ENCODE measurements at places on chromosomes 2 and 18.

GRCh38 chr2:28629910-28630309, 121.7 kb upstream of the PPP1CB start:
- no peak for DNase-seq

DNA sequence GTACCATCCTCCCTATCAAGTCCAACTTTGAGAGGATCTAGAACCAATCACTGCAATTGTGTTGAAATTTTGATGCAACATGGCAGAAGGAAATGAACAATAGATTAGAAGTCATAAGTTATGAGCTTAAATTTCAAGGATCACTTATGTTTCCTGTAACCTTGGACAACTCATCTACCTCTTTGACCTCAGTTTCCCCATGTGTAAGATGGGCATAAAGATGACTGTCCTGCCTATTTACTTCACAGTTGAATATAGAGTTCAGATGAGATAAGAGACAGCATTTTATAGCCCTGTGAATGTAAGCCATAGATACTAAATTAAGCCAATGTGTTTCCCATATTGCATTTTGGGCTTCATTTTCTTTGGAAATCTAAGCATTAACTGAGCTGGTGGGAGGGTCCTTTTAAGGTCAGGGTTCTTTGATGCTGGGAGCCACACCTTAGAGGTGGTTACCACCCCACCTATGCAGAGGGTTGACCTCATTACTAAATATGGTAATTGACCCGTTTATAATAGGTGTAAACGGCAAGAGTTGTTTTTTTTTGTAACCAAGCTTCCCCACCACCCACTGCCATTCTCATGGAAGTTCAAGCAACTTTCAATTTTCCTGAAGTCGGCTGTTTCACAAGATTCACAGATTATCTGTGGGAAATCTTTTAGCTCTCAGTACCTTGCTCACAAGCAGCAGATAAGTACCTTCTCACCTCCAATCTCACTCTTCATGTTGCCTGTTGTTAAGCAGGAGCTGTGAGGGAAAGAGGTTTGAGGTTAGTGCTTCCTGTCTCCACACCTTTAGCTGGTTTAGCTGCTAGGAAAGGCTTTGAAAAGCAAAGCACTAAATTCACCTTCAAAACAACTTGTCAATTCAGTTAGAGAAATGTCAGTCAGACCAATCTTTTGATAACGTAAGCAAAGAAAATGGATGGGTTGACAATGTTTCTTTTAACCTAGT, 13.3 kb downstream of the CD28 start:
- peak; percentile 72 for DNase-seq

DNA sequence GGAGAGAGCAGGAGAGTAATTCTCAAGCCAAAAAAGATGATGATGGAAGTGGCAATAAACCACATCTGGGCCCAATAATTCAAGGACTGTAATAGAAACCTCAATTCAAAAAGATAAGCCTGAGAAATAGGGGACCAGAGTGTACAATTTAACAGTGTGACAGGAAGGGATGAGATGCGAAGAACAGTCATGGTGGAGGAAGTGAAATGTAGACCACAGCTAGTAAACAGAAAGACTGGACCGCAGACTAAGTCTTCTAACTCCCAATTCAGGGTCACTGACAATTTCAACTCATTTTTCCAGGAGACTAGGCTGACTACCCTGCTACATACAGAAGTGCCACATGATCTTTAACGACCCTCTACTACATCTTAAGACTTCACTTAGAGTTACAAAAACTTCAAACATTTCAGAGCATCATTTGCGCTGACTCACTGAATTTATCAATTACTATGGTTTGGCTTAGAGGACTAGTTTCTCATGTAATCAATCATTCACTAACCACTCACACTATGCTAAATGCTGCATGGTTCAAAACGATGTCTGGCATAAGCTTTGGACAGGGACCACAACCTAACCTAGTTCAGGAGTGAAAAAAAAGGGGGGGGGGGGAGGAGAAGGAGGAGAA, 9.0 kb downstream of the CUL3 start:
- DNase-seq: peak; percentile 16

GRCh38 chr18:64474255-64474654, 325.4 kb upstream of the LINC00305 start:
- no peak for DNase-seq

DNA sequence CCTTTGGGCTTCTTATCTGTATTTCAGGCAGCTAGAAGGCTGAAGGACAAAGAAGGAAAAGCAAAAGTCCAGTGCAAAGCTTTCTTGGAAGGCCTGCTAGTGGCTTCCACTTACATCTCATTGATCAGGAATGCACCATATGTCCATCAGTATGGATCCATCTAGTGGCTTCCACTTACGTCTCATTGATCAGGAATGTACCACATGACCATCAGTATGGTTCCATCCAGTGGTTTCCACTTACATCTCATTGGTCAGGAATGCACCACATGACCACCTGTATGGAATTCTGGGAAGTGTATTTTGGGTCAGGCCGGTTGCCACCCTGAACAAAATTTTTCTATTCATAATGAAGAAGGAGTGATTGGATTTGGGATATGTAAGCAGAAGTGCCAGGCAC, 70.6 kb downstream of the LYPD6 start:
- no peak for DNase-seq

DNA sequence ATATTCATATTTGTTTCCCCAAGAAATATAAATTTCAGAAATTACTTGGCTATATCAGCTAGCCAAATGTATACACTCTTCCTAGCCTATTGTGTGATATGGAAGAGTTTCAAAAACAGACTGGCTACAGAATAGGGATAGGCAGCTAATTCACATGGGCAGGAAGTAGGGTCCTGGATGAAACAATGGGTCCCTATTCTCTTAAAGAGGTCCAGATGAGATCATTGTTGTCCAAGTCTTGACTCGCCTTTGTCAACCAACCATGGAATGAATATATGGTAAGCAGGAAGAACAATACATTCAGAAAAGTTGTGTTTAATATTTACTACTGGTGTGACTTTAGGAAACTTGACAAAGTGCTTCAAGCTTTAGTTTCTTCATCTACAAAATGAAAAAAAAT, 319.9 kb downstream of the NBAS start:
- no peak for DNase-seq

- DNase-seq: peak; percentile 42
Measured at GRCh38 chr2:97712693-97713295, 582 bp upstream of the ZAP70 start.

GRCh38 chr2:232351686-232352510, 26.7 kb upstream of the ALPP start:
- no peak for DNase-seq

- no peak for DNase-seq
Measured at GRCh38 chr18:48629730-48630324, 91.0 kb downstream of the CTIF start.

DNA sequence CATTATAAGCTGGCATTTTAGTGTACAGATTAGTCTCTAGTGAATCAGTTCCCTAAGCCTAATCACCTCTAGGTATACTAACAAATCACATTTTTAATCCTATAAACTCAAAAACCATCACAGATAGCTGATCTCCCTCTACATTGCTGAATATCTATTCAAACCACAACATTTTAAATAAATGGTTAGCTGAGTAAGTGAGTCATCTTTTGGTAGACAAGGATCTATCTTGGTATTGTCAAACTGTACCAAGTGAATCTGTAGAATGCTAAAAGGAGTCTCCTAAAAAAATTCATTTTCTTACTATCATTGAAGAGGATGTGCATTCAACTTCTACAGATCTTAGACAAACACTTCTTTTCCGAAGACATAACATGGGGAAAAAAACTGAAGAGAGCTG, 40.7 kb downstream of the INO80D start:
- no peak for DNase-seq

GRCh38 chr2:197211881-197212342, 98.7 kb downstream of the ANKRD44 start:
- peak; percentile 52 for DNase-seq

DNA sequence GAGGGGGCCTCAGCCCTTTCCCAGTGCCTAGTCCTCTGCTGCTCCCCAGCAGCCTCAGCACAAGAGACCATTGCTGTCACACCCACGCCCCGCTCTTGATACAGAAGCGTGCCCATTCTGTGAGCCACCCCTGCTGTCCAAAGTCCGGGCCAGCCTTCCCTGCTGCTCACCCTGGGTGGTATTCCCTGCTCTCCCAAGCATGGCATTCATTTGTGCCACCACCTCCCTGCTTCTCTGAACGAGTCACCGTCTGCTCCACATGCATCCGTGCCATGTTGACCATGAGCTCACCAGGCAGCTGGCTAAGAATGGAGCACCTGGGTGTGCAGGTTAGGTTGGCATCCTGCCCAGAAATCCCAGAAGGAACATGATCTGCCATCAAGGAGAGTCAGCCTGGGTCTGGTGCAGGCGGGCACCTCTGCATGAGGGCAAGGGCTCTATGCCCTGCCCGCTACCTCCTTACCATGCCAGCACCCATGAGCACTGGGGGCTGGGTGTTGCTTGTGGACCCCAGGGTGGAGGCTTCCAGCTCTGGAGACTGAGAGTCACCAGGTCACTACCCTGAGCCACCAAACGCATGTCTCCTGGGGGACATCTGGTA, 63.0 kb downstream of the TWIST2 start:
- no peak for DNase-seq

- no peak for DNase-seq
Measured at GRCh38 chr2:236852977-236853374, 232.7 kb upstream of the COPS8 start.

GRCh38 chr2:208036357-208036756, 11.0 kb upstream of the PLEKHM3 start:
- DNase-seq: no peak

- no peak for DNase-seq
Measured at GRCh38 chr18:44802508-44802907, 121.8 kb downstream of the SETBP1 start.

DNA sequence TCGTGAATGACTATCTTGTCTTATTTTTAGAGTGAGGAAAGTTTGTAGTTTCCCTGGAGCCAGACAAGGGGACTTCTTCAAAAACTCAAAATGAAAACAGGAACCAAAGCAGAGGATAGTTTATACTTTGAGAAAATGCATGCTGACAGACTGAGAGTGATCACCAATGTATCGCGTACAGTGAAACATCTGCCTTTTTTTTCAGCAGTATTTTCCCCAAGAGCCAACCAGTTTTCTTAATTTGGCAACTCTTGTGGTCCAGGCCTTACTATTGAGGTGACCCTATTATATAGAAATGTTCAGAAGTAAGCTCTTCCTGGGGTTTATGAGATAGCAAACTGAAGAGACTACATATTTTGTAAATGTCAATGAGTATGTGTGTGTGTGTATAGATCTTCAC, 153.7 kb upstream of the VRK2 start:
- no peak for DNase-seq

DNA sequence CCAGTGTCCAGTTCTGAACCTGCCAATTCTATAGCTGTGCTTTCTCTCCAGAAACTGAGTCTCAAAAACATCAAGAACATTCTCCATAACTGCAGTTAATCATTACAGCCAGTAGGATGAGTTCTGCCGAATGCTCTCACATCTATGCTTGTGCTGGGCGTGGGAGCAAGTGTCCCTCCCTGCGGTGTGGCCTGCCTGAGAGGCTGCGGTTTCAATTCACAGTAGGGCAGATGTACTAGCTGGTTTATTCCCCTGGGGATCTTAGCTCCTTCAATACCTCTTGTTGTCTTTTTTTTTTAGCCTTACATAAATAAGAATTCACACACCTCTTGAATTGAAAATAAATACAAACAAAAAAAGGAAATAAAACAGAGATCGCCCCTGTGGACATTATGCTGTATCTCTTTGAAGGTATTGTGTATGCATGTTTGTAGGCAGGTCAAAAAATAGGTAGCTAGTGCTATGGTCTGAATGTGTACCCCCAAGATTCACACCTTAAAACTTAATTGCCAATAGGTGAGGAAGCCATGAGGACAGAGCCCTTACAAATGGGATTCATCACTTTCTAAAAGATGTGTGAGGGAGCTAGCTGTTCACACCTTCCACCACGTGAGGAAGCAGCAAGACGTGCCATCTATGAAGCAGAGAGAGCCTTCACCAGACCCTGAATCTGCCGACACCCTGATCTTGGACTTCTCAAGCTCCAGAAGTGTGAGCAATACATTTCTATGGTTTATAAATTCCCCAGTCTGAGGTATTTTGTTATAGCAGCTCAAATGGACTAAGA, 74.3 kb downstream of the BCL2L11 start:
- DNase-seq: no peak

GRCh38 chr18:39870591-39870990, 2084.4 kb upstream of the PIK3C3 start:
- no peak for DNase-seq

DNA sequence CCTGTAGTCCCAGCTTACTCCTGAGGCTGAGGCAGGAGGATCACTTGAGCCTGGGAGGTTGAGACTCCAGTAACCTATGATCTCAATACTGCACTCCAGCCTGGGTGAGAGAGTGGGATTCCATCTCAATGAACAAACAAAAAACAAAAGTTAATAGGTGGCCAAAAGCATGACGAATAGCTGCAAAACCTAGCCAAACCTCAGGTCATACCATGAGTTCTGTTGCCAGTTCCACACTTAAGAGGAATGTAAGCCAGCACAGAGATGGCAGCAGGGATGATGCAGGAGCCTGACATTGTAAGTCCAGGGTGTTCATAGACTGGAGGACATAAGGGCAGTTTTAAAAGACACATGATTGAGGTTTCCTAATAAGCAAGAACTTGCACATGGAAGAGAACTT, 55.3 kb upstream of the RMDN2 start:
- DNase-seq: no peak

GRCh38 chr18:9401176-9401575, 66.6 kb downstream of the TWSG1 start:
- DNase-seq: no peak

DNA sequence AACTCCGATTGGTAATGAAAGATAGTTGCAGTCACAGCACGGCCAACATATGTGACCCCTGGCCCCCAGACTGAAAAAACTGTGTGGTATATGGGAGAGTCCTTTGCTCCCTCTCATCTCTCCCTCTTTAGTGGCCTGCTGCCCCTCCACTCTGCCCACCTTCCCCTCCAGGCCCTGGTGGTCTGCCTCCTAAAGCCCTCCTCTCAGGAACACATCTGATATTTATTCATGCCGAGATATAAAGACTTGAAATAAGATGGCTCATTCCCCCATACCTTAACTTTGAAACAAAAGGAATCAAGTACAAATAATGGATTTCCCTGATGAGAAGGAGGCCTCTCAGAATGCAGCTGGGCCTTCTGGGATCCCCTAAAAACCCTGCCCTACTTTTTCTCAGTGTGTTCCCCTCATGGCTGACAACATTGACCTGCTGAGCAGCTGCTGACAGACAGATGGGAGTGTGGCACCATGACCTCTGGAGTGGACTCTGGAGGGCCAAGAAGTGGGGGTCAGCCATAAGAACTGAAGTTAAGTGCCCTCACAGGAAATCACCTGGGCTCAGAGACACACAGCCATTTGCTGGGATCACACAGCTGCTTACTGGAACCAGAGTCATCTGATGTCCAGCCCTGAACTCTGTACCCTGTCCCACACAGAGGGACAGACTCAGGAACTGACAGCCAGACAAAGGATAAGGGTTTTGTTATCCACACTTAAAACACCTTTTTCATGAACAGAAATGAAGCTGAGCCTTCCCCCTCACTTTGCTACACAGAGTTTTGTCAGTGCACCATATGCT, 39.8 kb upstream of the ST8SIA3 start:
- no peak for DNase-seq

- DNase-seq: peak; percentile 90
Measured at GRCh38 chr2:88600038-88600465, 27.2 kb downstream of the EIF2AK3 start.

- no peak for DNase-seq
Measured at GRCh38 chr2:43388371-43388770, 162.0 kb upstream of the ZFP36L2 start.

All from CD4-positive, alpha-beta T cell treated with Interleukin-2 at 100 ng/mL for 4 hours (primary cell).